ENCODE measurements at places on chromosomes 2 and 18.

GRCh38 chr18:74082742-74083556, 64.7 kb downstream of the FBXO15 start:
- DNase-seq, result no peak

GRCh38 chr2:173002751-173003541, 72.7 kb upstream of the MAP3K20 start:
- no peak for DNase-seq

DNA sequence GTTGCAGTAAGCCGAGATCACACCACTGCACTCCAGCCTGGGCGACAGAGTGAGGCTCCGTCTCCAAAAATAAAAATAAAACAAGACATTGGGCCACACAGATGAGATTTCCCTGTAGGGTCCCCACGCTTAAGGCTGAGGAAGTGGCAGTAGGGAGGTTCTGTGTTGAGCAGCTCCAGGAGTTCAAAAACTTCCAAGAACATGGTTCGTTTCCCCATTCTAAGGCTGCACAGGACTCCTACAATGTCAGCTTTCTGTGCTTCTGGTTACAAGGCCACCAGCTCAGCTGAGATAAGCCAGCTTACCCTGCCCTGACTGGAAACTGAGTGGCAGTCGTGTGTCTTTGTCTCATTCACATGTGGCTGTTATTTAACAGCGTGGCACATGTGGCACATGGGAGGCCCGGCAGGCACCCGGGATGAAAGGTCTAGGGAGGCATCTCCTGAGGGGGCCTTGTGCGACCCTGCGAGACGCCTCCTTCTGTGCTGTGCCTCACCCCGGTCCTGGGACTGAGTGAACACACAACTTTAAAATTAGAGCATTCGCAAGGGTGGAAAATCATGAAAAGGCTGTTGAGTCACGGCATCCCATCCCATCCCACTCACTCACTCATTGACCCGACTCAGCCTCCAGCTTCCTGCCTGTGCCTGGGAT, 7.7 kb downstream of the ITGB1BP1 start:
- no peak for DNase-seq

GRCh38 chr2:226115832-226116200, 683.8 kb downstream of the IRS1 start:
- DNase-seq, result no peak

DNA sequence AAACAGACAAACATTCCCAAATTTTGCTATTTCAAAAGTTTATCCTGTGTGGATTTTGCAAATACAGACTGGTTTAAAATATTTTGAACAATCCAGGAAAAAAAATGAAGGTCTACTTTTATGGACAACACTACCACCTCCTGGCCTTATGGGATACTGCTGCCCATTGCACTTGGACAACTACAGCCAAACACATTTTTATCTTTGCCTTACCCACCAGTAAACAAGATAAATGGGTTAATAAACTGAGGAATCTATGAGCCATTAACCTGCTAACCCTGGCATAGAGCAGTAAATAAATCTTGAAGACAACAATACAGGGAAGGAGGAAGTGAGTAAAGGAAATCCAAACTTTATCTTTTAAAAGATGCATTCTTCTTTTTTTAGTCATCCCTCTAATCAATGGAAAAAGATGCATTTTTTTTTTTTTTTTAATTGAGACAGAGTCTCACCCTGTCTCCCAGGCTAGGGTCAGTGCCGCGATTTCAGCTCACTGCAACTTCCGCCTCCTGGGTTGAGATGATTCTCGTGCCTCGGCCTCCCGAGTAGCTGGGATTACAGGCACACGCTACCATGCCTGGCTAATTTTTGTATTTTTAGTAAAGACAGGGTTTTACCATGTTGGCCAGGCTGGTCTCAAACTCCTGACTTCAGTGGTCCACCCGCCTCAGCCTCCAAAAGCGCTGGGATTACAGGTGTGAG, 2.1 kb upstream of the SPIRE1 start:
- DNase-seq, result no peak

GRCh38 chr18:449374-449773, 51.1 kb downstream of the COLEC12 start:
- DNase-seq, result no peak

DNA sequence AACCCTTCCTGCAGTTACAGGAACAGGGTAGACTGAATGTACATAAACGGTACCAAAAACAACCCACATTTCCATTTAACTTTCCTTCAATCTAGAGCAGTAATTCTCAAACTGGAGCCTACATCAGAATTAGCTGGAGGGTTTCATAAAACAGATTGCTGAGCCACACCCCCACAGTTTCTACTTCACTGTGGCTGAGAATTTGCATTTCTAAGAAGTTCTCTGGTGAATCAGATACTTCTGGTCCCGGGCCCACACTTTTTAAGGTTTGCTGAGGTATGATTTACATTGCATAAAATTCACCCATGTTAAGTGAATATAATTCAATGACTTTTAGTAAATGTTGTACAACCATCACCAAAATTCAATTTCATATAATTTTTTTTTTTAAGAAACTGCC, 113.7 kb downstream of the SRBD1 start:
- no peak for DNase-seq

DNA sequence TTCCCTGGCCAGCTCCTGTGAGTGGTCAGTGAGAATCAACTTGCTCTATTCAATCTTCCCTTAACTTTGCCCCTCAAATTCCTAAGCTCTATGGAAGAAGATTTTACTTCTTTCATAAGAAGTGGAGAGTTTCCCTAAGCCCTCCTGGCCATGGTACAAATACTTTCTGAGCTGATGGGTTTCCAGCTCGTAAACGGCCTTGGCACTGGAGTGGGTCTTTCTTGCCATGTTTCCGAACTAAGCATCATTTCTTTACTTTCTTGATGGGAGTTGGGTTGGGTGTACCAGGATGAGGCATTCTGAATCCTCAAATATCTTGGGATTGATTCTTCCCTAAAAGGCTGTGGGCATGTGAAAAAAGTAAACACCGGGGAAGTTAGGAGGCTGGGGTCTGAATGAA, 72.5 kb downstream of the ACKR3 start:
- no peak for DNase-seq

DNA sequence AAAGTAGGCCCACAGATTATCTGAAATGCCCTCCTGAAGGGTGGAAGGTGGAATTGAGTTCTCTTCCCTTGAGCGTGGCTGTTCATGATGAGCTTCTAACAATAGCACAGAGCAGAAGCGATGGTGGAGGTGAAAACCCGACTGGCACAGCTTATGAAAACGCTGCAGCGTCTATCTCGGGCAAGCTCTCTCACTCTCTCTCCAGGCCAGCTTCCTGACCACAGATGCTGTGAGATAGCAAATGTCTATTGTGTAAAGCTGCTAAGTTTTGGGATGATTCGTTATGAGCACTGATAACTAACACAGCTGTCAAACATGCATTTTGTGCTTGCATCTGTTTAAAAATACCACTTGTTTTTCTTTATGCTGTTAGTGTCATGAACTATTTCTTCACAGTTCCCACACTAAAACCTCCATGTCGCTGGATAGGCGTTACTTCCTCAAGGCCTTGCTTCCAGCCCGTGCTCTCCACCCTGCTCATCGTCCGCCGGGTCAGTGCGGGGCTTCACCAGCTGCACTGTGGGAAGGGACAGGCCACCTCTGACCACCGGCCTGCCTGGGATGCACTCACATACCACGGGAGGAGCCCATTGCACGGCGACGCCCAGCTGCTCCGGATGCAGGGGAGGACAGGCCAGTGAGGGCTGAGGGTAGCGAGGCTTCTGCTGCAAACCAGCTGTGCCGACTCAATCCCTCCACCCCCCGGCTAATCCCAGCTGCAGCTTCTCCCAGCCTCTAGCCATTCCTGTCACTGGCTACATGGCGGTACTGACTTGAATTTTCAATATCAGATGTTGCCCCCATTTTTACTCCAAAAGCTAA, 60.0 kb upstream of the OTOS start:
- DNase-seq, result no peak

DNA sequence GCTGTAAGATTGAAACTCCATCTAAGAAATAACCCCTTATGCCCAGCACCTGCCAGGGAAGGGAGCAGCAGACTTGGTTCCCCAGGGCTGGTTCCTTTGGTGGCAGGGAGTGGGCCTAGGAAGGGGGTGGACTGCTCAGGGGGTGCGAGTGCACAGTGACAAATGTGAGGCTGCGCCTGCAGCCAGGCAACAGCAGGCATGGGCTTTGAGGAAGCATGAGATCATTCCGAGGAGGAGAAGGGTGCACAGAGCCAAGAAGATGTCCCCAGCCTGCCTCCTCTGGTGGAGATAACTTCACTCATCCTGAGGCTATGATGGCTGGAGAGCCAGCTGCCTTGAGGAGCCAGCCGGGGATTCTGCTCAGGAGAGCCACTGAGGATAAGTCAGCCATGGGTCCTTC, 158.0 kb downstream of the CAPN13 start:
- no peak for DNase-seq

DNA sequence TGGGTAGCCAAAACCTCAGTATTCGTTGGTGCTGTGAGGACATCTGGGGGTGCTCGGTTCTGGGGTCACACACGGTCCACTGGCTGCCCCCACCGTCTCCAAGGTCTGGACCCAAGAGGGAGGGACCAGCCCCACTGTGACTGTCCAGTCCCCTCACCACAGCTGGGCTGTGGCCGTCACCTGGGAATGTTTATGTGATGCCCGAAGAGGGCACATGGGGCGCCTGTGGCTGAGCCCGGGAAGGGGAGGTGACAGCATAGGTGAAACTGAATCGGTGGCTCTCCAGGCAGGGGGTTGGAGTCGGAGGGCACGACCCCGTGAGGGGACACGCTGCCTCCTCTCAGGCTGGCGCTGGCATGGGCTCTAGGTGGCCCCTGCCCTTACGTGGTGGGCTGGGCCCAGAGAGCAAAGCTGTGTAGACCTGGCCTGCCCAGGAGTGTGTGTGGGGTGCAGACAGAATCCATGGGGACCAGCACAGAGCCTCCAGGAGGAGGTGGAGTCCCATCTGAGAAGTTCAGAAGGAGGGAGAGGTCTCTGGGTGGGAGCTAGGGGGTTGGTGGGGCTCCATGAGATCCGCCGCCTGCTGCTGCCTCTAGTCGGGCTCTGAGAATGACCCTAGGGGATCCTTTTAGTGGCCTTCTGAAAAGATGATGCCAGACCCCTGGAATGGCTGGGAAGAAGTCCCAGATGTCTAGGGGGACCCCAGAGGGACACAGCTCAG, 1.8 kb downstream of the BOK start:
- DNase-seq, result no peak

DNA sequence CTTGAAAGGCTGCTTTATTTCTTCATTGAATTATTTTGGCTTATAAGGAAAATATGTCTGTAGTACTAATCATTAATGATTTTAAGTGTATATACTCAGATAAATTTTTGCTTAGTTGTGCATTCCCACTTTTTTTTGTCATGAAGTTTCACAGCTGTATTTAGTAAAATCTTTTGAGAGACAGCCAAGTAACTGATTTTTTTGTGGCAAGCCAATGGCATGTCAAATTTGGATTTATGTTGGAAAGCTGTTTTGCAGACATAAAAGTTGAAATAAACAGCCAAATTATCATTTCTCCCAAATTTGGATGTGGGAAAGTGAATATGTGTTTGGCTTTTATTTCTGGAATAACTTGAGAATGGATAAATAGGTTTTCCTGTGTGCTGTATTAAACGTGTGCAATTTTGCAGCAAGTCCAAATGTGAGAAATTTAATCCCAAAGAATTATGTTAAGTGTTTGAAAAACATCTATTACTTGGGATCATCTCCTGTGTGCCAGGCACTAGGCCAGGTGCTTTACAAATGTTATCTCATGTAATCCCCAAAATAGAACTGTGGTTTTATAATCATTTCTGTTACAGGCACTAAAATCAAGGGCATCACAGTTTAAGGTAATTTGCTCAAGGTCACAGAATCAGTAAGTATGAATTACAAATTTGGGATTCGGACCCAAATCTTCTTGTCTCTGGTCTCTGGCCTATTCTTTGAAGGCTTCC, 160.4 kb downstream of the PTPRM start:
- DNase-seq, result no peak

- DNase-seq, result no peak
Observed at GRCh38 chr2:15570104-15570503, 9.0 kb upstream of the NBAS start.

- no peak for DNase-seq
Observed at GRCh38 chr2:147250652-147251356, 594.0 kb upstream of the ACVR2A start.

DNA sequence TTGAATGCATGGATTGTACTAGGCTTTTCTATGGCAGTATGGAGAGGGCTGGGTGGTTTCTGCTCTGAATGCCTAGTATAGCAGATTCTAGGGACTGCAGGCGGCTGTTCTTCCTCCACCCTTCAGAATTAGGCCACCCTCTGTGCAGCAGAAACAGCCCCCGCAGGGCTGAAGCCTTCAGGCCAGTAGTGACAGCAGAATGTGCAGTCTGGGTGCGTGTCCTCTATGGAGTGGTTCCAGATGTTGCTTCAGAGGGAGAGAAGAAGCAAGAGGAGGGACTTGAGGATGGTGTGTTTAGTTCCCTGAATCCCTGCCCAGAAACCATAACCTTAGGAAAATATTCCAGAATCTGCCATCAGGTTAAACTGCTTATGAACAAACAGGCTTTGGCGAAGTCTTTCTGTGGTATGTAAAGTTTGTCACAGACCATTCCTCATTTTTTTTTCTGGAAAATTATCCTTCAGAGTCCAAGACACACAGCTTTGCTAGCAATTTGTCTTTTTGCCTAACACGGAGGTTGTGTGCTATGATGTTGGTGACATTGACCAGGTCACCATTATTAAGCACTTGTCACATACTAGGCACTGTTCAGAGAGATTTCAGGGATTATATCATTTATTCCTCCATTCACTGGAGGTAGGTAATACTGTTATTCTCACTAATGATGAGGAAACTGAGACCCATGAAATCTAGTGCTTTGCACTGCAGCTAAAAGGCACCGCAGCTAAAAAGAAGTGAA, 21.1 kb downstream of the CASP10 start:
- DNase-seq, result peak; percentile 77

GRCh38 chr2:136327162-136327852, 209.4 kb upstream of the CXCR4 start:
- DNase-seq, result no peak

DNA sequence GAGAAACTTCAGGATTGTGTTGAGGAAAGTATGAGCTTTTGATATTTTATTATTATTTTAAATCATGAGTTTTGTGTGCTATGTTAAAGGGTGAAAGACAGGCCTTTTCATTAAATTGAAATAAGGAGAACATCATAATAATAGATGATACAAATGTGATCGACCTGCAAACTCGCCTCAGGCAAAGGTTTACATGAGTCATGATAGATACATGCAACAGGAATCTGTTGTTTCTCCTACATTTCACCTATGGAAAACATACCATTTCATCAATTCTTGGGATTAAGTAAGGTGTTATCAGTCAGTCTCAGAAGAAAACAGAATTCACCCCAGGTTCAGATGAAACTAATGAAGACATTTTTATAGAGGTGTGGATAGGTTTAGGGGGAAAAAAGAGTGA, 1992.5 kb upstream of the PIK3C3 start:
- no peak for DNase-seq

GRCh38 chr2:108998911-108999310, 9.9 kb upstream of the EDAR start:
- DNase-seq, result no peak

GRCh38 chr2:30927465-30928075, 120.3 kb upstream of the CAPN13 start:
- no peak for DNase-seq
